ENCODE measurements at places on chromosomes 1 and 21.

GRCh38 chr1:47432071-47433036 lies 5.5 kb upstream of the FOXD2 start:
- DNase-seq, result peak; percentile 90

DNA sequence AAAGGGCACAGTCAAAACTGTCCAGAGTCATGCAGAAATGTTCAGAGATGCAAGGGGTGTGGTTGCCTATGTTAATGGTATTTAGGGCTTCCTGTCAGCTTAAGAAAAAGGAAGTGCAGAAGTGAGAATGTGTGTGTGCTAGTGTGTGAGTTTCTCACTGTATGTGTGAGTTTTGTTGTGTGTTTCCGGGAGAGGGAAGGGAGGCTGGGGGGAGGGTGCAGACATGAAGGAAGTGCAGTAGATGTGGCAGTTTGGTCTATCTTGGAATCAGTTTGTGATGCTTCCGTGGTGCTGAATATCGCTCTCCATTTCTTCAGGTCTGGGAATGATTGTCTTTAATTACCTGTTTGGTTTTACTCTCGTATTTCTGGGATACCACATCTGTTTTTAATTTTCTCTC lies 16.5 kb upstream of the ATP6V1G3 start:
- no peak for DNase-seq

- no peak for DNase-seq
Observed at GRCh38 chr1:220889333-220889732, 10.1 kb downstream of the HLX start.

DNA sequence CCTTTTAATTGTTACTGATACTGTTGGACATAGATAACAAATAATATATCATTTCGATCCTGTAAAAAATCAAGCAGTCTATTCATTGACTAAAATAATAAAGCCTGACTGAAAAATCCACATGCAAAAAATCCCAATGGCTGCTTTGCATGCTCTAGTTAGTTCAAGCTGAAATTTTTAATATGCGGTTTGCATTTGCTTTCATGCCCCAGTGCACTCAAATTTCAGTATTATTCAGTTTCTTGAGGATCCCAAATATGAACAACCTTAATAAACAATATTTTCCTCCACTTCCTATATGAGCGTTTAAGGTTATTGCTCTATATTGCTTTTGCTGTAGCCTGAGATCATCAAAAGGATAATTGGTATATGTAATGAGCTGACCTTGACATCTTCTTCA lies 75.1 kb upstream of the DPH5 start:
- DNase-seq, result no peak

DNA sequence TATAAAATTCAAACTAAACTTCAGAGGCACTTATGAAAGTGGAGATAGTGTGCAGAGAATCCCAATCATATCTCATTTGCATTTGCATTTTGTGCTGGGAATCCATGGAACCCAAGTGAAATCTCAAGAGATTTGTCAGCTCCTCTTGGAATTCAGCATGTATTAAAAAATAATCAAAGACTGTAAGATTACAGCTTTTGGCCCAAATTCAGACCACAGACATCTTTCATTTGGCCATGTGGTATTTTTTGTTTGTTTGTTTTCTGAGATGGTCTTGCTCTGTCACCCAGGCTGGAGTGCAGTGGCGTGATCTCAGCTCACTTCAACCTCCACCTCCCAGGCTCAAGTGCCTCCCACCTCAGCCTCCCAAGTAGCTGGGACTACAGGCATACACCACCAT lies 3.8 kb upstream of the CACYBP start:
- DNase-seq, result no peak

- no peak for DNase-seq
Observed at GRCh38 chr1:75588779-75589475, 22.0 kb downstream of the SLC44A5 start.

GRCh38 chr21:21631961-21632360 lies 633.8 kb downstream of the NCAM2 start:
- DNase-seq, result no peak

- no peak for DNase-seq
Observed at GRCh38 chr1:183884526-183884925, 79.6 kb downstream of the RGL1 start.

DNA sequence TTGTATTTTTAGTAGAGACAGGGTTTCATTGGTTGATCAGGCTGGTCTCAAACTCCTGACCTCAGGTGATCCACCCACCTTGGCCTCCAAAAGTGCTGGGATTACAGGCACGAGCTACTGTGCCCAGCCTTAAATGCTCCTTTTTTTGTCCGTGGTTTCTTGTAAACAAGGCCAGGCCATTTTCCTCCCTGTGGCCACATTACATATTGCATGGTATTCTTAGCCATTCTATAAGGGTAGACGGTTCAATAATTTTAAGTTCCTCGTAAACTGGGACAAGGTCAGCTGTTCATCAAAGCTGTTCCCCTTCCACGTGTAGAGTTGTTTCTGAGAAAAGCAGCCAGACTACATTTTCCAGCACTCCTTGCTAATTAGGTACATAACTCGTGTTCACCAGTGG lies 10.3 kb upstream of the LUZP1 start:
- no peak for DNase-seq

DNA sequence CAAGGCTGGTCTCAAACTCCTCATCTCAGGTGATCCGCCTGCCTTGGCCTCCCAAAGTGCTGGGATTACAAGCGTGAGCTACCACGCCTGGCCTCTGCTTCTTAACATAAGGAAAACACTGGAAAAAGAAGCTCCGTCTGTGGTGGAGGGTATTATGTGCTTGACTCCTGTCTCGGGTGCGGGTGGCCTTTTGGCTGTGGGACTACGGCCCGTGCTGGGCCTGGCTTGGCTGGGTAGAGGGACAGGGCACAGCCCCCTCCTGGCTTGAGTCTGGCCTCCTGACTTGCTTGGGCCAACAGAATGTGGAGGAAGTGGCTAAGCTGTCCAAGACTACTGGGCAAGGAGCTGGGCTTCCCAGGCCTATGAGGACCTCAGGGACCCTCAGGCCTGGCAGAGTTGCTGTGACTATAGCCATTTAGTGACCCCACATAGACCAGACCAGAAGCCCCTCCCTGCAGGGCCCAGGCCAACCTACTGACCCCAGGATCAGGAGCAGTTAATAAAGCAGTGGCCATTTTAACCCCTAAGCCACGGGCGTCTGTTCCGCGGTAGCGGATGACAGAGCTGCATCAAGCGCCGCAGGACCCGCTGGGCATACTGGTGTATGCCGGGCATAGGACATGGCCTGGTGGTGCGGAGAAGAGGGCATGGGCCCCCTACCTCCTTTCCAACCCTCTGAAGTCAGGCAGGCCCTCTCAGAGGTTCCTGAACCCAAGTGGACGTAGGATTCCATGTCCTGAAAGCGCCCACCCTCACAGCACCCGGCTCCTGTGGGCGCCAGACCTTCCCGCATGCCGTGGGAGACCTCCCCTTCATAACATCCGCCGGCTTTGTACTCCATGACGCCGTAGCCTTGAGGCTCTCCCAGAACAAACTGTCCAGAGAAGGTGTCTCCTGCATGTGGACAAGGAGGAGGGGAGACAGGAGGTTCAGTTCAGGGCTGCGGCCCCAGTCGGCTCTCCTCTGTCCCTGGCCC lies 4.4 kb downstream of the MORN1 start:
- no peak for DNase-seq

- no peak for DNase-seq
Observed at GRCh38 chr1:3735027-3735681, 17.1 kb upstream of the CCDC27 start.

DNA sequence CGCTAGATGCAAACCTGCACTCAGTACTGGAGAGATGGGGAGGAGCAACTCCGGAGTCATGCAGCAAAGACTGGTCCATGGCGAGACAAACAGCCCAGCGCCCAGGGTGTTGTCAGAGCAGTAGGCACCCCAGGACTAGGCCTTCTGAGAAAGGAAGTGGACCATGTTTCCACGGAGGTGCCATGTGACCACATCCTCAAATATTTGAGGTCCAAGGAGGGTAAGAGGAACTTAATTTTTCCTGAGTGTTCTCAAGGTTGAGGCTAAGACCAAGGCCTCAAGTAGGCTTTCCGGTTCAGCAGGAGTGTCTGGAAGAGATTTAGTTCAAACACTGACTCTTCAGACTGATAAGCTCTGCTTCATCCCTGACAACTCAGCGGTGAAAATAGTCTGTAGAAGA lies 186.2 kb downstream of the RHOU start:
- no peak for DNase-seq

GRCh38 chr21:29953072-29953471 lies 13.3 kb upstream of the GRIK1 start:
- no peak for DNase-seq

GRCh38 chr21:41054018-41054578 lies 113.9 kb upstream of the BACE2 start:
- no peak for DNase-seq

- peak; percentile 81 for DNase-seq
Observed at GRCh38 chr21:42974832-42975820, 764 bp downstream of the PKNOX1 start.

GRCh38 chr21:35575280-35575915 lies 484.9 kb downstream of the SETD4 start:
- DNase-seq, result no peak

- no peak for DNase-seq
Observed at GRCh38 chr1:3188150-3188971, 119.4 kb downstream of the PRDM16 start.

GRCh38 chr1:206734499-206735142 lies 36.0 kb upstream of the IL19 start:
- peak; percentile 43 for DNase-seq

GRCh38 chr1:59768792-59769735 lies 45.7 kb upstream of the HOOK1 start:
- no peak for DNase-seq

- DNase-seq, result no peak
Observed at GRCh38 chr1:15739745-15740144, 2.6 kb upstream of the TMEM82 start.
